Amniotic stem cell (primary cell): ENCODE measurements at places on chromosomes 4 and X.

DNA sequence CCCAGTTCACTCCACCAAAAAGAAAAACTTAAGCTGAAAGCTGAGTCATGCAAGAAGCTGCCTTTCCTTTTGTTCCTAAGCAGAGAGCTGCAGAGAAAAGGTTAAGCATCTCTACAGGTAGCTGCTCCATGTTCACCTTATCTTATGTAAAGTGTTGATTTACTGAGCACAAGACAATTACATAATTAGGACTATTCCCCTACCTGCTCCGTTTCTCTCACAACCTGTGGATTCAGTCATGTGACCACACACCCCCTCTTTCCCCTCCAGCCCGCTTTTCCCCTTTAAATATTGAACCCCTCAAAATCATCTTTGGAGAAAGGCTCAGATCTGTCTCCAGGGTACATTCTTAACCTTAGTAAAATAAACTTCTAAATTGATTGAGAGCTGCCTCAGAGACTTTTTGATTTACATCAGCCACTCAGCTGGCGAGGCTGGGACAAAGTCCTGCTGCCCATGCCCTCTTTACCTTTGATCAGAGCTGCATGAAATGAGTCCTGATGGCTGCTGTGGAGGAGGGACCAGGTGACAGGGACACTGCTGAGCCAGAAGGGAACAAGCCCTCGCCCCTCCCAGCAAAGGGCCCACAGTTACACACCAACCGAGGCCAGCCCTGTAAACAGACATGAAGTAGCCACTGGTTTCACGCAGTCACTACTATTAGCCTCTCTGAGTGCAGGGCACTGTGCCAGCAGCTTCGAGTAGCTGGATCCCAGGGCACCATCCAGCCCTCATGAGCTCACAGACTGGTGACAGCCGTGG is 53.9 kb upstream of the C4orf50 start:
- no peak for DNase-seq

GRCh38 chrX:71515038-71515396 is 17.9 kb upstream of the OGT start:
- no peak for DNase-seq

- no peak for DNase-seq
Observed at GRCh38 chr4:183855323-183856190, 49.5 kb upstream of the STOX2 start.

- DNase-seq, result no peak
Observed at GRCh38 chr4:115841871-115842270, 728.5 kb upstream of the NDST4 start.

- no peak for DNase-seq
Observed at GRCh38 chr4:157700898-157701694, 471.7 kb downstream of the GASK1B start.

DNA sequence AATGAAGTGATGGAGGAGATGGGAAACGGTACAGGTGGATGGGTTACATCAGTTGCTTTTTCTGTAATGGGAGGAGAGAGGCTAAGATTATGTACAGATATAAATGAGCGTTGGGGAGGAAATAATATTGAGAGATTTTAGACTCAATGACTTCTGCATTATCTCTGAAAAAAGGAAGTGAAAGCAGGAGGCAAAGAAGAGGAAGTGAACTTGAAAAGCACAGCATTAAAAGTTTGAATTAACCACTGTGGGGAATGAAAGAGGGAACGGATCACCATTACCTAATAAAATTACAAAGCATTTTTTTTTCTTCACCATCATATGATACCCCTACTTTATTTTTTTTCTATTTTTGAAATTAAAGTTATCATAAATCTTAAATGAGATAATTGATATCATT is 1025.5 kb downstream of the RPA4 start:
- no peak for DNase-seq

- DNase-seq, result no peak
Observed at GRCh38 chr4:183602557-183603027, 56.4 kb downstream of the RWDD4 start.

- DNase-seq, result no peak
Observed at GRCh38 chr4:3688018-3688998, 77.9 kb upstream of the ADRA2C start.

- no peak for DNase-seq
Observed at GRCh38 chrX:69156638-69157037, 8.6 kb downstream of the PJA1 start.

GRCh38 chr4:45944000-45944399 is 179.9 kb downstream of the GABRG1 start:
- DNase-seq, result no peak

- DNase-seq, result no peak
Observed at GRCh38 chr4:19579608-19580007, 672.1 kb upstream of the SLIT2 start.

DNA sequence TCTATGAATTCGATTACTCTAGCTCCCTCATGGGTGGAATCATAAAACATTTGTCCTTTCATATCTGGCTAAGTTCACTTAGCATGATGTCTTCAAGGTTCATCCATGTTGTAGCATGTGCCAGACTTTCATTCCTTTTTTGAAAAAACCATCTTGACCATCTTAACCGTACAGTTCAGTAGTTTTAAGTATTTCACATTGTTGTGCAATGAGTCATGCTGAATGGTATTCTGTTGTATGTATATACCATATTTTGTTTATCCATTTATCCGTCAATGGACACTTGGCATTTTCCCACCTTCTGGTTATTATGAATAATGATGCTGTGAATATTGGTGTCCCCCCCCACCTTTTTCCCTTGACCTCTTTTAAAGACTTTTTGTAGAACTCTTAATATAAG is 72.4 kb upstream of the TLR2 start:
- no peak for DNase-seq

- no peak for DNase-seq
Observed at GRCh38 chr4:25977397-25978170, 63.6 kb downstream of the SMIM20 start.

DNA sequence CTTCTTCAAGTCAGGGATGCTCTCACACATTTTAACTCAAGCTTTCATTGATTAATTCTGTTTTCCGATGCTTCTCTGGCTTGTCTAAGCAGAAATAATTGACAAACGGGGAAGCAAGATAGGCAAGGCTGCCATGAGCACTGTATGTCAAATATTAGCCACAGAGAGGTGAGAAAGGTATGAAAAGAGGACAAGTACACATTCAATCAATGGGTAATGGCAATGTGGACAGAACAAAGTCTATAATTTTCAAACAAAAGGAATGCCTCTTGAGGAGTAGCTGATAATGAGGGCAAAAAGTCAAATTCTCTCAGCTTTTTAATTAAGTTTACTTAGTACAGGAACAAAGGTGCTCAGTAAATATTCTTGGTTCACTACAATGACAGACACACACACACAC is 19.6 kb downstream of the COX7B2 start:
- no peak for DNase-seq

DNA sequence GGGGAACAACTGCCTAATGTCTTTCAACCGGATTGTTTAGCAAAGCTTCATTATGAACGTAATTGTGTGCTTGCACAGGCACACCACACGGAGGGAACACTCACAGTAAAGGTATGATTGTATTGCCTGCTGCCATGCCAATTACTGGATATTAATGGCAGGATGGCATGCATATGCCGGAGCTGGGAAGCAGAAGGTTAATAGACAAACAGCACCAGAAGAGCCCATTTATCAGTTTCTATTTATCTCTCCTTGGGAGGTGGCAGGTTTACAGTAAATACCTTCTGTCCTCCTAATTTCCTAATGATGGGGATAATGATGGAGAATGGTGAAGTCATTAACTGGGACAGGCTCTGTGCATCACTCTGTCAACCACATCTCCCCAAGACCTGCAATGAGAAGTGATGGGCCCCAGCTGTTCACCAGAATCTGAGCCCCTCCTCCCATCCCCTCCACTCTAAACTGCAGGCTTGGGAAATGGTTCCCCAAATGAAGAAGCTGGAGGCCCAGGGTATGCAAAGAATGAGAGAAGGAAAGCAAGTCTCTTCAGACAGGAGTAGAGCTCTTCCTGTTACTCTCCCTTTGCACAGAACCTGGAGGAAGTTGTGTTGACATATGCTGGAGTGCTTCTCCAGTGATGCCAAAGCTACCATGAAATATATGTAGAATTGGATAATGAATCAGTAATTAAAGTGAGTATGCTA is 160.8 kb downstream of the NAA11 start:
- DNase-seq, result no peak

DNA sequence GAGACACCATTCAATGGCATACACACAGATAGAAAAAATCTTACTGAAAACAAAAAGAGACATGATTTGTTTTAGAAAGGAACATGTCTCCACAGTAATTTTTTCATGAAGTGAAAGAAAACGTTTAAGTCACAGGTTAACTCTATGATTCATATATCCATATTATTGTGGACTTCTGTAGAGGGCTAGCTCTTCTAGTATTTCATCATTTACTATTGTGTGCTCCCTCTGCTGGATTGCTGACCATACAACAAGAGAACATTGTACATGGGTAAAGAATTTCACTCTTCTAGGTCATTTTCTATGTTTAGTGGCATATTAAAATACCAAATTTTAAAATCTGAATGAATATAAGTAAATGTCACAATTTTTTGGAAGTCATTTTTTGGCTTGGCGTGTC is 91.8 kb upstream of the POU3F4 start:
- DNase-seq, result no peak

DNA sequence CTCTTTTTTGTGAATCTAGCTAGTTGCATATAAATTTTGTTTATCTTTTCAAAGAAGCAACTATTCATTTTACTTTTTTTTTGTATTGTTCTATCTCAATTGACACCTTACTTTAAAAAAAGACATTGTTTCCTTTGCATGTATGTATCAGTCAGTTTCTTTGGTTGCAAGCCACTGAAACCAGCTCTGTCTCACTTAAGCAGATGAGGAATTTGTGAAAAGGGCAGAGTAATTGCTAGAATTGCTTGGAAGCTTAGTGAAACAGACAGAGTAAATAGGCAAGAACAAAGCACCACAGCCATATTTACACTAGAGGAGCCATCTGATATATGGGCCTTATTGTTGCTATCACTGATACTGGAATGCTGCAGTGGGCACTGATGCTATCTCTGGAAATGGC is 231.4 kb upstream of the KLF8 start:
- no peak for DNase-seq

DNA sequence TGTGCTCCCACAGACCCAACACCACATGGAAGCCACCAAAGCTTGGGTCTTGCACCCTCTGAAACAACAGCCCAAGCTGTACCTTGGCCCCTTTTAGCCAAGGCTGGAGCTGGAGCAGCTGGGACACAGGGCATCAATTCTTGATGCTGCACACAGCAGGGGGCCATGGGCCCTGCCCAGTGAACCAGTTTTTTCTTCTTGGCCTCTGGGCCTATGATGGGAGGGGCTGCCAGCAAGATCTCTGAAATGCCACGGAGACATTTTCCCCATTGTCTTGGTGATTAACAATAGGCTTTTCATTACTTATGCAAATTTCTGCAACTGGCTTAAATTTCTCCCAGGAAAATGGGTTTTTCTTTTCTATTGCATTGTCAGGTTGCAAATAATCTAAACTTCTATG is 49.0 kb downstream of the SPANXA2 start:
- DNase-seq, result no peak

GRCh38 chr4:98305576-98305975 is 44.4 kb downstream of the RAP1GDS1 start:
- no peak for DNase-seq

DNA sequence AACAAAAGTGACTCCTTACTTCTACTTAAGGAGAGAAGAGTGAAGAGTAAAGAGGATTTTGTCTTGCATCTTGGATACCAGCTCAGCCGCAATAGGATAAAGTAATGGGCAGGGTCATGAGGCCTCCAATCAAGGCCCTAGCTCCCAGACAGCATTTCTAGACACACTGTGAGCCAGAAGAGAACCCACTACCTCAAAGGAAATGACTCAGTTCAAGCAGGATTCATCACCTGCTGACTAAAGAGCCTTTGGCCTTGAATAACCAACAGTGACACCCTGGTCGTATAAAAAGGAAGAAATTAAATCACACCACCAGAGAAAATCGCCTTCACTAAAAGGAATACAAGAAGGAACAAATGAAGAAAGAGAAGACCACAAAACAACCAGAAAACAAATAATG is 416.1 kb downstream of the PCDH18 start:
- no peak for DNase-seq

- DNase-seq, result no peak
Observed at GRCh38 chr4:56655627-56656345, 25.3 kb downstream of the HOPX start.

GRCh38 chr4:146190456-146190855 is 14.9 kb downstream of the LSM6 start:
- DNase-seq, result no peak
